CD4-positive, alpha-beta T cell treated with Interleukin-15 for 4 hours (primary cell): ENCODE measurements at places on chromosomes 5 and 9.

DNA sequence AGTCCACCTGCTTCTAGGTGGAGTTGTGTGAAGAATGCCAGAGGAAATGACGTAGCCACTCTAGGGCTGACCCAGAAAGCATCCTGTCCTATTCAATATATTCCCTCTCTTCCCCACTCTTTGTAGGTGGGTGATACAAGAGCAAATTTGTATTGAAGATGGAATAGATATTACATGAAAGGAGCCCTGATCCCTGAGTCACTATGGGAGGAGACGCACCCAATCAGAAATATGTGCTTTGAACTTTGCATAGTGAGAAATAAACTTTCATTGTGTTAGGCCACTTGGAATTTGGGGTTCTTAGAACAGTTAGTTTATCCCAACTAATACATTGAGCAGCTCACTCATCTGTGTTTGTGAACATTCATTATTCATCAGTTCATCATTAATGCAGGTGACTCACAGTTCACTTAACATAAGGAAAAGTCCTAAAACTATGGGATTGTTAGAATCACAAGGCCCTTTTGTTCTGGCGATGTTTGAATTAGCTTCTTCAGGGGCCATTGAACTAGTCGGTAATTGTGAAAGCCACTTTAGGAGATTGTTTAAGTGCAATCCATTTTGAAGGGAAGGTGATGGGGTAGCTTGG lies 26.9 kb upstream of the NTRK2 start:
- no peak for DNase-seq

- DNase-seq, result no peak
These were observed 24.9 kb upstream of the CEP120 start for GRCh38 chr5:123448017-123448617.

DNA sequence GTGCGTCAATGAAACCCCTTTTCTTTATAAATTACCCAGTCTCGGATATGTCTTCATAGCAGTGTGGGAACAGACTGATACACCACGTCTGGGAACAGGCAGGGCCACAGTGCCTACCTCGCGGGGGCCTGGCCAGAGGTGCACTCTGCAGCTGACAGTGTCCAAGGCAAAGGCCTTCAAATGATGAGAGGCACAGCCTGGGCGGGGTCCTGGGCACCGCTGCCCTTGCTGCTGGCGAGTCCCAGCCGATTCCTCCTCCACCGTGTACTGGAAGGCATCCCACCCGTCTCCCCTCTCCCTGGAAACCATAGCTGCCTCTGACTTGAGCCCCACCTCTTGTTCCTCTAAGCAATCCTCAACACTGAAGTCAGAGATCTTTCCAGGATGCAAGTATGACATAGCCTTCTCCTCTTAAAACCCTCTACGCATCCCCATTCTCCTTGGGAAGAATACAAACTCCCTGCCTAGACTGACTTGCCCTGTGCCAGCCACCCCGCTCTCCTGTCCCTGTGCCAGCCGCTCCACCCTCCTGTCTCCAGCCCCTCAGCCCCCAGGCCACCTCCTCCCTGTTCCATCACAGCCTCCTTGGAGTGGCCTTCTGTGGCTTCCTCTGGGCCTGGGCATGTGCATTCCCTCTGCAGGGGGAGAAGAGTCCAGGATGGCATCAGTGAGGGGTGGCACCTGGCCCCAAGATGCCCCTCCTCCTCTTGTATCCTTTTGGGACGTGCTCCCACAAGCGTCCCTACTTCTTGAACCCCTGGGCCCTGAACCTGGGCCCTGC lies 8.1 kb upstream of the COL5A1 start:
- no peak for DNase-seq

DNA sequence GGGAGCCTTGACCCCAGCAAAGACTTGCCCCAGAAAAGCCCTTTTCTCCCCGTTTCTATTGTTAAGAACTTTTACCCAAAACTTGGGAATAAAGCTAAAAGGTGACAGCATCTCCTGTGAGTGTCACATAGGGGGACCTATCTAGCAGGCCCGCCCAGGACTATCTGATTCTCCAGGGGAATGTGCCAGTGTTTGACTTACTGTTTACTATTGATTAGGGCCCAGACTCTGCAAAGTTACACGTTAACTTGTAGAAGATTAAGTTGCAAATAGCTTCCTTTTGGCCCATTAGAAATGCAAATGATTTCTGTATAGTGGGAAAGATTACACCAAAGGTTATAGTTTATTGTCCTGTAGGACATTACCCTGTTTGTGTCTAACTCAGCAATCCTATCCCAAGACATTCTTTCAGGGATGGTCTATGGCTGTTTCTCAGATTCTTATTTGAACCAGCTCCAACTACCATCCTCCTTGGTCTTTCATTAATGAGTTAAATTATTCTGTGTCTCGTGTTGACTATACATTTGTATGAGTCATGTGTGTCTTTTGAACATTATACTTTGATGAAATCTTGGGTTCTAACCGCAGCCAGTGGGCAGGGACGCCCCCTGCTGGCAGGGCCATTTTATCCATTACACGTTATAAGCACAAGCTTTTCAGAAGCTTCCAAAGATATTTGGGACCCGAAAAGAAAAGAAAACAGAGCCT lies 60.7 kb downstream of the HRH2 start:
- peak; percentile 63 for DNase-seq

- no peak for DNase-seq
These were observed 146.6 kb upstream of the TUT7 start for GRCh38 chr9:86500667-86501435.

GRCh38 chr5:91293131-91293530 lies 90.0 kb downstream of the ARRDC3 start:
- DNase-seq, result no peak

DNA sequence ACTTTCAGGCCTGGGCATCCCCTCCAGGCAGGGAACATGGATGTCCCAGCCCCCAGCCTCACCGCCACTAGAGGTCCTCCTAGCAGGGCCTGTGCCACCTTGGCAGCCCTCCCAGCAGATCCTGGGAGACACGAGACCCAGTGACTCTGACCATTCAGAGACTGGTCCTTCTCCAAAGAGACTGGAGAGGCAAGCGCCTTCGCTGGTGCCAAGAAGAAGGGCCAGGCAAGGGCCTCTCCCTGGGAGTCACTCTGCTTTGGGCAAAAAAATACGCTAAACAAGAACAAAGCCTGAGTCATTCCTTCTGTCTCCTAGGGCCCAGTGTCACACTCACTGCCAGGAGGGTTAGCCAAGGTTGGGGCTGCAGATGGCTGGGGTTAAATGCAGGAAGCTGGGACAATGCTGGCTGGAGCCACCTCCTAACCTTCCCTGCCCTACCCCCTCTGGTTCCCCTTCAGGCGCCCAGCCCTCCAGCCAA lies 35.3 kb upstream of the SMIM23 start:
- no peak for DNase-seq

GRCh38 chr5:72846483-72846882 lies 30.0 kb downstream of the TNPO1 start:
- no peak for DNase-seq

GRCh38 chr5:97136475-97136874 lies 5.9 kb downstream of the LIX1 start:
- DNase-seq, result no peak

DNA sequence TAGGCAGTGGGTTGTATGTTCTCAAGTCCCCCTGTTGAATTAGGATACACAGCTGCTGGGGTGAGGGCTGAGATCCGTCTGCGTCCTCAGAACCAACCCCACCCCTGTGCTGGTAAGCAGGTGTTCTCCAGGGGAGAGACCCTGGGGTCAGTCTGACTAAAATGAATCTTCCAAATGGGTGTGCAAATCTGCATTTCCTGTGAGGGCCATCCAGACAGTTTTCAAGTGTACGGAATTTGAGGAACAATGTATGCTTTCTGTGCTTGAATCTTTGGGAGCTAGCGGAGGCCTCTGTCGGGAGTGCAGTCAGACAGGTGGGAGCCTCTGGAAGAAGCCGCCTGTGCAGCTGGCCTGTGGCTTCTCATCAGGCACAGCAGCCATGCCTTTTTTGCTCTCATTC lies 122.9 kb downstream of the MACROH2A1 start:
- no peak for DNase-seq

DNA sequence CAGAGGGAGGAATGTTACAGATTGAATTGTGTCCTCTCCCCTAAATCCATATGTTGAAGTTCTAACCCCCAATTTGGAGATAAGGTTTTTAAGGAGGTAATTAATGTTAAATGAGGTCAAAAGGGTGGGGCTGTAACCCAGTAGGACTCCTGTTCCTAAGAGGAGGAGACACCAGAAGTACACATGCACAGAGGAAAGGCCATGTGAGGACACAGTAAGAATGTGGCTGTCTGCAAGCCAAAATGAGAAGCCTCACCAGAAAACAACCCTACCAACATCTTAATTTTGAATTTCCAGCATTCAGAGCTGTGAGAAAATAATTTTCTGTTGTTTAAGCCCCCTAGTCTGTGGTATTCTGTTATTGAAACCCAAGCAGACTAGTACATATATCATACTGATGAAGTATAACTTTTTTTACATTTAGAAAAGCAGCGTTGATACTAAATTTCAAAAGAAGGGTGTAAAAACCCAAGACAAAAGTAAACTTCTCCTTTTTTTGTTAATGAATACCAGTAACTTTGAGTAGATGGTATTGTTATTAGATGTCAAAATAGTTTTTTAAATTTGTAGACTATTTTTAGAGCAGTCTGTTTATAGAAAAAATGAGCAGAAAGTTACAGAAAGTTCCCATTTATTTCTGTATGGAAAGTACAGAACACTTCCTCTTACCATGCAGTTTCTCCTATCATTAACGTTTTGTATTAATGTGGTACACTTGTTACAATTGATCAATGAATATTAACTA lies 25.1 kb downstream of the RNF180 start:
- DNase-seq, result no peak
